ENCODE measurements at places on chromosomes 1 and 21. TPM values are rescaled to one million over a fixed set of nuclear protein-coding genes. Genes with fewer than 3 reads are reported as not detected.

- H3K36me3 ChIP-seq: no peaks in the 10 kb centered on the region
- H3K27me3 ChIP-seq: peaks cover 30% of the 10 kb centered on the region
- H3K27ac ChIP-seq: no peak overlapping the region
- no peak for DNase-seq
These were observed 62.8 kb downstream of the RUNX3 start for GRCh38 chr1:24867084-24867870.

DNA sequence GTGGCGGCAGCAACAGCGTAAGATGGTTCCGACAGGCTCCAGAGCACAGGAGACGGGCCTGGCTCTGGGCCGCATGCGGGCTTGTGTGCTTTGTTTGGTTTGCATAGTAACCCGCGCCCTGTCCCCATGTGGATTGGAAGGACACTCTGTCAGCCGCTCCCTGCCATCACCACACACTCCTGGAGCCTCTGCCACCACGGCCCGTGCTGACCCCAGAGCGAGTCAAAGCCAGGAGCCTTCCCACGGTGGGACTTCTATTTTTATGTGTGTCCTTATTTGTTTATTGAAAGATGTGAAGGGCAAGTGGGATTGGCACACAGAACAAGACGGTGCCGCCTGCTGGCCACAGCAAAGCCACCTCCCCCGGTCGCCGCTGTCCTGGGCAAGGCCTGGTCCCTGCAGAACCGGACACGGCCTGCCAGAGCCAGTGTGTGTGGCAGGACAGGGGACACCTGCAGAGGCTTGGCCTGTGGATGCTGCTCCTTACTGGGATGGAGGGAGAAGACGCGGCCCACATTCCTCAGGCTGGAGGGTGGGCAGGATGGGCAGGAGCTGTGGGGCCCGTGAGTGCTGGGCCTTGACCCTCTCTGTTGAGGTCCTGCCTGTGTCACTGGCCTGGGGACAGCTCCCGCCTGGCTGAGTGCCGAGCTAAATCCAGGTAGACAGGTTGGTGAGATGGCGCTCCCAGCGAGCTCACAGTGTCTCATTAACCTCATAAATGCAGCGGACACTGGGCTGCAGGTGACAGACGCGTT lies 64.4 kb downstream of the AGPAT3 start:
- no peaks in the 10 kb centered on the region for H3K4me1 ChIP-seq
- no peak for DNase-seq
- no peaks in the 10 kb centered on the region for H3K27me3 ChIP-seq

GRCh38 chr1:185514311-185514710 lies 197.3 kb upstream of the IVNS1ABP start:
- no peaks in the 10 kb centered on the region for H3K36me3 ChIP-seq
- DNase-seq: no peak
- no peaks in the 10 kb centered on the region for H3K4me1 ChIP-seq

GRCh38 chr1:98099501-98099900 lies 178.7 kb upstream of the DPYD start:
- no peak overlapping the region for H3K27ac ChIP-seq
- no peaks in the 10 kb centered on the region for H3K27me3 ChIP-seq
- H3K4me3 ChIP-seq: no peak overlapping the region
- no peaks in the 10 kb centered on the region for H3K4me1 ChIP-seq
- DNase-seq: no peak
- no peaks in the 10 kb centered on the region for H3K36me3 ChIP-seq

- no peaks in the 10 kb centered on the region for H3K27me3 ChIP-seq
- no peak overlapping the region for H3K4me3 ChIP-seq
- no peak for DNase-seq
- no peak overlapping the region for H3K27ac ChIP-seq
- H3K4me1 ChIP-seq: no peaks in the 10 kb centered on the region
- no peaks in the 10 kb centered on the region for H3K36me3 ChIP-seq
These were observed 557.4 kb upstream of the ZRANB2 start for GRCh38 chr1:71638081-71638766.

GRCh38 chr21:45336870-45337269 lies 49.2 kb upstream of the POFUT2 start:
- peaks cover 31% of the 10 kb centered on the region for H3K27me3 ChIP-seq
- no peak for DNase-seq
- no peak overlapping the region for H3K4me3 ChIP-seq
- H3K27ac ChIP-seq: no peak overlapping the region
- H3K4me1 ChIP-seq: no peaks in the 10 kb centered on the region

- no peaks in the 10 kb centered on the region for H3K4me1 ChIP-seq
- no peak overlapping the region for H3K27ac ChIP-seq
- DNase-seq: no peak
- no peaks in the 10 kb centered on the region for H3K36me3 ChIP-seq
- no peak overlapping the region for H3K4me3 ChIP-seq
These were observed 9.9 kb upstream of the HSPG2 start for GRCh38 chr1:21946836-21947587.

GBP6 gene
- 0.13 TPM for total RNA-seq

BCAN gene
- total RNA-seq: not detected

MNDA gene
- 1.2 TPM for total RNA-seq
